ENCODE measurements at places on chromosomes 2 and 18.
A peak's percentile ranks its signal among the peaks of the same experiment; 100 is the strongest.

DNA sequence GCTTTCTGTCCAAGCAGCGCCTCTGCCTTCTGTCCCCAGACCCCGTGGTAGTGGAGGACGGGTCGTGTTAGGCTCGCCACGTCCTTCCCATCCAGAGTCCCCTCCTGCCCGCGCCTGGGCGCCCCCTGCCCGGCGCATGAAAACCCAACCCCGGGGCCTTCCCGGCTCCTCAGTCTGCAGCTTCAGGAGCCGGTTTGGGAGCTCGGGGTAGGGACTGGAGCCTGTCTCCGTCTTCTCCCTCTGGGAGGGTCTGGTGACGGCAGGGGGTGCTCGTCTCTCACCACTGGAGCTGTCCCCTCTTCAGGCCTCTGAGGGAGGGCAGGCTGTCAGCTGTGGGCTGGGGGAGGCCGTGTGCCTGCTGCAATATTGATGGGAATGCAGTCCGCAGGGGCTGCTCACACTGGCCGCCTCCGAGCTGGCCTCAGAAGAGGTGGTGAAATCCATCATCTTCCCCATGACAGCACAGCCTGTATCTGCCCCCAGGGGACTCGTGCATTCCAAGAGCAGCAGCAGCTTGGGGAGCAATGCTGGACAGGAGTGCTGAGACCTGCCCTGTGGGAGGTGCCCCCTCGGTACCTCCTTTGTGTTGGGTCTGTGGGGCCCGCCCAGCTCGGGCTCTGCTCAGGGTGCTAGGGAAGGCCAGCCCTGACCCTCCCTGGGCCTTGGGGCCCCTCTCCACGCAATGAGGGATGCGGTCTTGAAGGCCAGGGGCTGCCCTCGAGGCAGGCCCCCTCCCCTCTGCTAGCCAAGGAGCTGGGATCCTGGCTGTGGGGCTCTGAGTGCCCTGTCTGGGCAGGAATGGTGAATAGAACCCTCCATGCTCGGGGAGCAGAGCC lies 17.8 kb upstream of the KLHL30 start:
- peak; percentile 66 for DNase-seq
- no peak overlapping the region for H3K4me3 ChIP-seq
- H3K27me3 ChIP-seq: peaks cover 12% of the 10 kb centered on the region
- H3K36me3 ChIP-seq: no peaks in the 10 kb centered on the region

GRCh38 chr2:136359121-136359965 lies 241.4 kb upstream of the CXCR4 start:
- peaks cover 30% of the 10 kb centered on the region for H3K4me1 ChIP-seq
- no peak overlapping the region for H3K4me3 ChIP-seq
- H3K27me3 ChIP-seq: peaks cover 9% of the 10 kb centered on the region

- peak overlapping the region; percentile 77 for H3K4me3 ChIP-seq
- H3K36me3 ChIP-seq: no peaks in the 10 kb centered on the region
- peak; percentile 24 for DNase-seq
- no peaks in the 10 kb centered on the region for H3K27me3 ChIP-seq
- H3K27ac ChIP-seq: peak overlapping the region; percentile 79
- peaks cover 54% of the 10 kb centered on the region for H3K4me1 ChIP-seq
These were observed 15.2 kb downstream of the ACVR2A start for GRCh38 chr2:147860009-147860408.

GRCh38 chr2:7692657-7693161 lies 775.5 kb downstream of the RNF144A start:
- peaks cover 2% of the 10 kb centered on the region for H3K4me1 ChIP-seq
- no peaks in the 10 kb centered on the region for H3K36me3 ChIP-seq
- peaks cover 2% of the 10 kb centered on the region for H3K27me3 ChIP-seq
- DNase-seq: no peak
- no peak overlapping the region for H3K27ac ChIP-seq
- H3K4me3 ChIP-seq: no peak overlapping the region

DNA sequence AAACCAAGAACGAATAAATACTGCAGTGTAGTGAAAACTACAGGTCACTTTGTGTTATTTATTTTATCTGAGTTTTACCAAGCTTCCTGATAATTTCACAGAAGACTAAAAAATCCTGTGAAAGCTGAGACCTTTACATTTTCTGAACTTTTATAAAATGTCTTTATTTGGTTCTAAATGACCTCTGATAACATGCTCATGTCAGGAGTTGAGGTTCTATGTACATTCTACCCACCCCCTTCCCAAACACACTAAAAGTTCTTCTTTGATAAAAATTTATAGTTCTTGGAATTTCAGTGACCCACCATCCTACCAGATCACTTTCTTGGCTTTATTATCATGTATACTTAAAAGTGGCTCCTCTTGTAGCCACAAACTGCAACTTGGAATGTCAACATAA lies 463.1 kb downstream of the PIK3C3 start:
- H3K27ac ChIP-seq: no peak overlapping the region
- H3K27me3 ChIP-seq: peaks cover 2% of the 10 kb centered on the region

Data from glutamatergic neuron (in vitro differentiated cells).